Activated CD4-positive, alpha-beta T cell treated with anti-CD3 and anti-CD28 coated beads, Interleukin-2, Interleukin-4, amounts not matched to agents 100 ng/mL and 50 ng/mL, durations not matched to agents 16 hours and 8 hours (primary cell): ENCODE measurements at places on chromosomes 12 and 14.

GRCh38 chr12:46958053-46958452 lies 121.4 kb upstream of the PCED1B start:
- DNase-seq, result no peak

DNA sequence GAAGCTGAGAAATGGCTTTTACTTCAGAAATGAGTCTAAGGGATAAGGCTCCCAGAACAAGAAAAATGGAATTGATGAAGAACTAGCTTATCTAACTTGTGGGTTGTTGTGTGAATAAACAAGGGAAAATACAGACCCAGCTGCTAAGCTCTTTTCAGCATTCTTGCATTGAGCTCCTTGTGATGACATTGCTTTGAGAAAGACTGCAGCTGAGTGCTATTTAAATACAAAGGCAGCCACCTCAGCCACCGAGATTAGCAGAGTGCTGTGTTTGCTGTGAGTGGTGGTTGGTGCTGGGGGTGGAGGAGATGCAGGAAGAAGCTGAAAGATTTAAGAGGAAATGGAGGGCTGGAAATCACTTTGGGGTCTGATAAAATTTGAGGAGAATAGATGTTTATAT lies 396.0 kb upstream of the PRICKLE1 start:
- no peak for DNase-seq

- DNase-seq, result no peak
These were observed 690.9 kb upstream of the LMO3 start for GRCh38 chr12:17296882-17297281.

DNA sequence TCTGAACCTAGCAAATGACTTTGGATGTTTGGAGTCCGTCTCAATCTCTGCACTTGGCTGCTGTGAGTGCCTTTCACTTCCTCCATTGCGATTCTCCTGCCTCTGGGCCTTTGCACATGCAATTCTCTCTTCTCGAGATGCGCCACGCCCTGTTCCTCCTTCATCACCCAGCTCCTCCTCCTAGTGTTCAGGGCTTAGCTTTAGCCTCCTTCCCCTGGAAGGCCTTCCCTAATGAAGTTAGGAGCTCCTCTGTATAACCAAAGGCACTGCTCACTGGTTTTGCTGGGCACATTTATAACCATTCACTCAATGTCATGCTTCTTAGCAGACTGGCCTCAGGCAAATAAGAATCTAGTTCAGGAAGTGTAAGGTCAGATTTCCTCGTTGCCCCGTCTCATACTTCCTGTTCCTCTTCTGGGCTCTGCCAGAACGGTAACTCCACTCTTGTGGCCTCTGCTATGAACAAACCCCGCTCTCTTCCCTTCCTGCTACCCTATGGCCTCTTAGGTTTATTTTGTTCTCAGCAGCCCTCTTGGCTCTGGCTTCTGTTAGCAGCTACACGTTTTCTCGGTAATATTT lies 171.4 kb downstream of the CRADD start:
- peak; percentile 17 for DNase-seq

- no peak for DNase-seq
These were observed 20.5 kb upstream of the FBRSL1 start for GRCh38 chr12:132469423-132469822.

- DNase-seq, result no peak
These were observed 13.6 kb upstream of the TFCP2 start for GRCh38 chr12:51186465-51187085.

DNA sequence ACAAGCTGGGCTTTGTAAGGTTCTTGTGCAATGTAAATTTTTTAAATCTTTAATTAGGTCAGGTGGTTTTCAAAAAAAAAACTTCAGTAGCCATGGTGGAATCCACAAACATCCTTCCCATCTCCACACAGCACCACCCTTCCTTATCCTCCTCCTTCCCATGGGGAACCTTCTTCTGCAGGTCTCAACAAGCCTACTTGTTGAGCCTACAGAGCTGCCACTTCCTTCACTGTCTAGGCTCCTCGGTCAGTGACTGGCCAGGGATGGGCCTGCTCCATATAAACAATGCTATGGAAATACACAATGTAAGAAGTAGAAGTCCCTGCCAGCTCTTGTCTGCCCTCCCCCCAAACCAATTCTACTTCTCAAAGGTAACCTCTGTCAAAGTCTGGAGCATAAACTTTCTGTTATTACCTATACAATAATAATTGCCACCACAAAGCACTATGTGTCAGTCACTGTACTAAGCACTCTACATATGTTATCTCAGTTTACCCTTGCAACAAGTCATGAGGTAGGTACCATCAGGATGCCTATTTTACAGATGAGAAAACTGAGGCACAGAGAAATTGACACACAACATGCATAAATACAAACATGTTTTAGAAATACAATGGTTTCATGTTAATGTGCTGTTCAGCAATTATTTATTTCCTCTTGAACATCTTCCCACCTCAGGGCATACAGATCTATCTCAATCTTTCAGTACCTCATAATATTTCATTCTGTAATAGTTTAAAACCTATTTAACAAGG lies 17.4 kb downstream of the LIMA1 start:
- no peak for DNase-seq

- no peak for DNase-seq
These were observed 16.0 kb downstream of the CHST11 start for GRCh38 chr12:104472748-104473147.

GRCh38 chr12:95830335-95831089 lies 28.2 kb upstream of the SNRPF start:
- DNase-seq, result peak; percentile 39

GRCh38 chr12:113238309-113238708 lies 17.0 kb downstream of the TPCN1 start:
- no peak for DNase-seq

- DNase-seq, result no peak
These were observed 136.3 kb downstream of the TBX3 start for GRCh38 chr12:114547636-114548035.

DNA sequence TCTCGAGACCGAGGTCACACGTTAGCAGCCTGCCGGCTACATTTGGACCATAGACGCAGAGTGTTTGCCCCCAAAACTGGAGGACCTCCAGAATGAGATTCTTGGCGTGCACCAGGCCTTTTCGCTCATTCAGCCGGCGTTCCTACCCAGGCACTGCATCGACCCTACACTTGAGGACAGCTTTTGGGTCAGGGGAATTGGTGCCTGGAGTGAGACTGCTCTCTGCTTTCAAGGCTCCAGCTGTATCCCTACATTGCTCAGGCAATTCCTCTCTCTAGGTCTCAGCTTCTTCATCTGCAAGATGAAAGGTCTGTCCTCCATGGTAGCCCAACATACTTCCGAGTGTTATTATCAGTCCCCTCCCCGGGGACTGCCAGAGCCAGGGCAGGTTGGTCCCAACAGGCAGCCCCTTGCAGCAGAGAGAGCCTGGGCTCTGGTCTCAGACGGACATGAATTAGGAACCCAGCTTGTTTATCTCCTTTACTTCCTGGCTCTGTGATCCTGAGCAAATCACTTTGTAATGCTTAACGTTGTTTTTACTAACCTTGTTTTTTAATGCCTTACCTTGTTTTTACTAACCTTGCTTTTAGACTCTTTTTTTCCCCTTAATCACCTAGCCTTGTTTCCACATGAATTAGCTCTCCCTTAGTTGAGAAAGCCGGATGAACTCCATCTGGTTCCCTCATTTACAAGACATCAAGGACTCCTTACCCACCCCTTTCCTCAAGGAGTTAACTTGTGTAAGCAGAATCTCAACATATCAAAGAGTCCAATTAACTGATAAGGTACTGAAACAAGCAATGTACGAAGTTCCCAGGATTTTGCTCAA lies 892 bp downstream of the TCHP start:
- DNase-seq, result no peak

- no peak for DNase-seq
These were observed 1107.4 kb upstream of the SEL1L start for GRCh38 chr14:82641050-82641540.
